Kidney capillary endothelial cell (primary cell): ENCODE measurements at places on chromosomes 1 and 21.

GRCh38 chr1:83077411-83077810 lies 921.5 kb downstream of the TTLL7 start:
- no peak for DNase-seq

GRCh38 chr21:39094087-39094780 lies 89.0 kb downstream of the PSMG1 start:
- DNase-seq, result no peak

GRCh38 chr21:15005391-15005790 lies 59.4 kb downstream of the NRIP1 start:
- no peak for DNase-seq

DNA sequence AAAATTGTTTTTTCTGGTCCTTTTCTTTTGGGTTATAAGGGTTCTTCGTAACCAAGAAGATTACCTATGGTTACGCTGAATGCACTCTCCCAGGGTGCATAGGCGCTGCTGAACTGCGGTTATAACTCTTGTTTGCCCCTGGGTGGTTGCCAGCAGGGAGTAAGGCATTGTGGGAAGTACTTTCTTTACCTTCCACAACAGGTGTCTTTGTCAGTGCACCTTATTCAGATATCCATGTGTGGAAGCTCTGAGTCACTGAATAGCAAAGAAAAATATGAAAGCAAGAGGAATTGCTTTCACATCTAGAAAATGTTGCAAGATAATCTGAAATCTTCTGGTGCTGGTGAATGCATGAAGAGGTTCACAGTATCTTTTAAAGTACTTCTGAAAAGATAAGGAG lies 124.4 kb upstream of the CACYBP start:
- DNase-seq, result no peak

DNA sequence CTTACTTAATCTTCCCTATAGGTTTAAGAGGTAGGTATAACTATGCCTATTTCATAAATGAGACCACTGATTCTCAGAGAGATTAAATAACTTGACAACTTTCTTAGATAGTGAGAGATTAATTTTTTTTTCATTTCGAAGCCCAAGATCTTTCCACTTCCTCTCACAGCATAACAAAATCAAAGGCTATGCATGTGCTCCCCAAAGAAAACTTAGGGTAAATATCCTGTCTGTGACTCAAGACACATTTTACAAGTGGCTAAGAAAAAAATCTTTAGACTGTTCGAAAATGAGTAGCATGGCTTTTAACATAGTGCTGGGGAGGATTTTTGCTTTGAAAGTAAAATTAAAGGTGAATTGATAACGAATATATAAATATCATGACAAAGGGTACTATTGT lies 8.2 kb upstream of the C1orf141 start:
- no peak for DNase-seq

GRCh38 chr1:207221934-207222351 lies 99.5 kb upstream of the CD55 start:
- no peak for DNase-seq

GRCh38 chr1:155158991-155159390 lies 14.1 kb downstream of the KRTCAP2 start:
- DNase-seq, result no peak

GRCh38 chr1:2189459-2190425 lies 4.8 kb downstream of the FAAP20 start:
- DNase-seq, result peak; percentile 89

GRCh38 chr21:17813353-17813752 lies 5.8 kb downstream of the C21orf91 start:
- DNase-seq, result no peak

DNA sequence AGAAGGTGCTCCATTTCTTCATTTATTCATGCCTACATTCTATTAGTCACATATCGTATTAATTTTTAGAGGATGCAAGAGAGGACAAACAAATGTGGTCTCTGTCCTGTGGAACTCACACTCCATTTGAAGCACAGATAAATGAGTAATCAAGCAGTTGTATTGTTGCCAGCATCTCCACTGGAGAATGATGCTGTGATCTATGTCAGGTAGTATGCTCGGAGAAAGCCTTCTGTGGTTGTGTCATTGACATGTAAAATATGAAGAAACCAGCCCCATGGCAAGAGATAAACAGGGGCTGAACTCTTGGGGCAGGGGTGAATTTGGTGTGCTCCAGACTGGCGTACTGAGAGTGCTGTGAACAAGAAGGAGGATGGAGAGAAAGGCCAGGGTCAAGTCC lies 101.2 kb downstream of the FASLG start:
- DNase-seq, result no peak

- no peak for DNase-seq
These were observed 2.4 kb upstream of the TARS2 start for GRCh38 chr1:150484861-150485260.
